ENCODE measurements at places on chromosomes 4 and X.
A peak's percentile ranks its signal among the peaks of the same experiment; 100 is the strongest.

DNA sequence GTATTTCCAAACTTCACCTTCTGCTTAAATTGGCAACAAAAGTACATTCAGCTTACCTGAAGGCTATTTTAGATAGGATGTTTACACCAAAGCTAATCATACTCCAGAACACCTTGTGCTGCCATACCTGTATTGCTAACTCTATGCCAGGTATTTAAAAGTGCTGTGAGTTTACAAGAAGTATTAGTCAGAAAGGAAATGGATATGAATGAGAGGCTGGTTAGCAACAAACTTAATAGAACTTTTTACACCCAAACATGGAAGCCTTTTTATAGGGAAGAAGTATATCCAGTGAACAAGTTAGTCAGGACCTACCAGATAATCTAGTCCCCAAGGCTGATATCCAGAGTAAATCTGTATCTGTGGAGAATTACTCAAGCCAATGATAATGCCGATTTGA lies 131.2 kb upstream of the SPRY1 start:
- DNase-seq, result no peak

GRCh38 chrX:11081511-11081910 lies 29.6 kb upstream of the HCCS start:
- DNase-seq, result no peak

GRCh38 chrX:68372665-68373064 lies 60.6 kb downstream of the OPHN1 start:
- DNase-seq, result no peak

- DNase-seq, result no peak
Observed at GRCh38 chr4:188332265-188332664, 193.0 kb downstream of the TRIML1 start.

DNA sequence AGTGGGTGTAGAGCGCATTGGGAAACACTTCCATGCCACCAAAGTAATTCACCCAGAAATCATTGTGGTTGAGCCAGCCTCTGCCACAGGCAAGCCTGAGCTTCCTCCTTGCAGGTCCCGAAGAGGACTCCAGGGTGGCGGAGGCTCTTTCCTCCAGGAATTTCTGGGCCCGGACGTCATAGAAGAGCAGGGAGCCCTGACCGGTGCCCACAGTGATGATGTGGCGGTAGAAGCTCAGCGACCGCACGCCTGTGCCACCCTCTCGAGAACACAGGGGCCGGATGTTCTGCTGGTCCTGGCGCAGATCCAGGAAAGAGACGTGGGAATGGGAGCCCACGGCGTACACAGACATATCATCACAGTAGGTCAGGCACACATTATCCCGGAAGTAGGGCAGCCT lies 1.3 kb downstream of the DCAF12L1 start:
- no peak for DNase-seq

DNA sequence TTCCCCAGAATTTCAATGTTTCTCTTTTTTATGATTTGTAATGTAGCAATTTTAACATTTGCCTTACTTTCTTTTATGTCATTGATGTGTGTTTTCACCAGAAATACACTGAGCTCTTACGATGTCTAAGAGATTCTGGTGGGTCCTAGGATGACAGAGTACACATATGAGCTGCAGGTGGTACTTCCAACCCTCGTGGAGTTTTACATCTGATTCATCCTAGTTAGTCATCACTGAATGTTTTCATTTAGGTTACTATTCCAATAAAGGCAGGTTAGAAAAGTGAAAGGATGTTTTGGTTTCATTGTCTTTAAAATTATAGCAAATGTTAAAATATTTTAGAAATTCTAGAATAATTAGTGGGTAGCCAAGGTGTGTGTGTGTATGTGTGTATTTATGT lies 605.9 kb downstream of the ADGRL3 start:
- no peak for DNase-seq

DNA sequence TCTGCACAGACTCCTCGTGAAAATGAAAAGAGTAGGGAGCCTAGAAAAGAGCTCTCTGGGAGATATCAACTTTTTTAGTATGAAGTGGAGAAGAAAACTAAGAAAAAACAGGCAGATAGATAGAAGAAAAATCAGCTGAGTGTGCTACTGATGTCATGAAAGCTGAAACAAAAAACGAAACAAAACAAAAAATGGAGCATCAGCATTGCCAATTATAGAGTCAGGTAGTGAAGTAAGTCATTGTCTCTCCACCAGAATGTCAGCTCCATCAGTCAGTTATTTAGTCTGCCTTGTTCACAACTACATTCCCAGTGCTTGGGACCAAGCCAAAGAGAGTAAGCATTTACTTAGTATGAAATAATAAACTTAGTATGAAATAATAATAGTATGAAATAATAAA lies 595.1 kb downstream of the STPG2 start:
- no peak for DNase-seq

DNA sequence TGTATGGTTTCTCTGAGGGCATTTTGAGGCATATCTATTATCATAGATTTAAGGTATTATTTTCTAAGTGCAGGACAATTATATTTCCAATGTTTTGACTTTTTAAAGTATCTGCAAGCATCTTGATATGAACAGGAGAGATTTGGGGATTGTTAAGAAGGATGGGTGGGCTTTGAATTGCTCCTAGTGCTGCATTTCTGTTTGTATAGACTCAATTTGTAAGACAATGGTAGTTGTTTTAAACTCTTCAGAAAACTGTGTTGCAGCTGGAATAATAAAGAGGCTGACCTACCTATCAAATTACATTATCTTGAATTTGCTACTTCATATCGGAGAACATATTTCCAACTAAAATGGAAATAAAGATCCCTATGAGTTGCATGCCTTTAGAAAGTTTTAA lies 570.3 kb downstream of the ADGRL3 start:
- no peak for DNase-seq

GRCh38 chrX:1462596-1463251 lies 10.0 kb upstream of the ASMTL start:
- DNase-seq, result peak; percentile 94

DNA sequence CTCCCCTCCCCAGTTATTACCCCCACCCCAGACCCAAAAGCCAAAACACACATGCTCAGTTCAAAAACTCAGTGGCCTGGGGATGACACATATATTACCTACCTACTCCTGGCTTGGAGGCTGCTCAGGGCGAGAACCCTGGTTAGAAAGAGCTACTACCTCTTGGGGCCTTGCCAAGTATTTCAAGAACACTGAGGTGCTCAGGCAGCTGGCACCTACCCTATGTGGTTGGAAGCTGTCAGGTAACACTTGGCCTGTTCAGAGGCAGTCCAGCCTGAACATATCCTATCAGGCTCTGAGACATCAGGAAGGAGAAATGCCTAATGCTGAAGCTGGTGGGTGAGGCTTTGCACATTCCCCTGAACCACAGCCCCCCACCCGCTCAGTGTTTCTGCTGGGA lies 4.9 kb downstream of the BCAP31 start:
- DNase-seq, result no peak

- DNase-seq, result no peak
Observed at GRCh38 chr4:26377328-26378311, 56.8 kb downstream of the RBPJ start.
